ENCODE measurements at places on chromosomes 3 and 15. TPM values are rescaled to one million over a fixed set of nuclear protein-coding genes. Genes with fewer than 3 reads are reported as not detected.

Gene TMEM40
- not detected for total RNA-seq

Gene ANKRD63
- not detected for total RNA-seq

Gene TMC3
- total RNA-seq: not detected

Gene SERPINI1
- 1.6 TPM for total RNA-seq

Gene C2CD4B
- not detected for total RNA-seq

Gene GREM1
- 63.1 TPM for total RNA-seq

Gene PROS1
- total RNA-seq: 68.5 TPM

GRCh38 chr3:4750306-4750968, 228.8 kb upstream of the BHLHE40 start:
- DNase-seq: peak; percentile 24

DNA sequence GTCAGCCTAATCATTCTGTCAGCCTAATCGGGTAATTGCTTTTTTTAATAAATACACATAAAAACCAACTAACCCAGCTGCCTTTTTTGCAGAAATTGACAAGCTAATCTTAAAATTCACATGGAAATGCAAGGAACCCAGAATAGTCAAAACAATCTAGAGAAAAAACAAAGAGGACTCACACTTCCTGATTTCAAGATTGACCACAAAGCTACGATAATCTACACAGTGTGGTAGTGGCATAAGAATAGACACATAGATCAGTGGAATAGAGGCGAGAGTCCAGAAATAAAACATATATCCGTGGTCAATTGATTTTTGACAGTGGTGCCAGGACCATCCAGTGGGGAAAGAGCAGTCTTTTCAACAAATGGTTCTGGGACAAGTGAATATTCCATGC, 2.4 kb upstream of the C3orf20 start:
- no peak for DNase-seq

DNA sequence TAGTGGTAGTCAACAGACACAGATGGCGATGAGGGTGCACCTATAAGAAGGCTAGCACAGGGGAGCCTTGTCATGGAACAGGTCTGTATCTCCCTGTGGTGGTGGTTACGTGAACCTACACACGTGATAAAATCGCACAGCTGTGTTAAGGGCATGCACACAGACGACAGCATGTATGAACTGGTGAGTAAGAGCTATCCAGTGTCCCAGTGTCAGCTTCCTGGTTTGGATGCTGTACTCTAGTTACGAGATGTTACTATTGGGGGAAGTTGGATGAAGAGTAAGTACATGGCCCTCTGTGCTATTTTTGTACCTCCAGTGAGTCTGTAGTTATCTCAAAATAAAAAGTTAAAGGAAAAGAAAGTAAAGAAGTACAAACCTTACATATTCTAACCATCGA, 38.2 kb downstream of the MTMR10 start:
- DNase-seq: peak; percentile 34

- no peak for DNase-seq
These were observed 45.9 kb upstream of the LIMD1 start for GRCh38 chr3:45548681-45549075.

GRCh38 chr3:11650391-11650790, 6.7 kb upstream of the VGLL4 start:
- DNase-seq: no peak

GRCh38 chr3:171267104-171267503, 193.1 kb downstream of the TNIK start:
- DNase-seq: no peak

DNA sequence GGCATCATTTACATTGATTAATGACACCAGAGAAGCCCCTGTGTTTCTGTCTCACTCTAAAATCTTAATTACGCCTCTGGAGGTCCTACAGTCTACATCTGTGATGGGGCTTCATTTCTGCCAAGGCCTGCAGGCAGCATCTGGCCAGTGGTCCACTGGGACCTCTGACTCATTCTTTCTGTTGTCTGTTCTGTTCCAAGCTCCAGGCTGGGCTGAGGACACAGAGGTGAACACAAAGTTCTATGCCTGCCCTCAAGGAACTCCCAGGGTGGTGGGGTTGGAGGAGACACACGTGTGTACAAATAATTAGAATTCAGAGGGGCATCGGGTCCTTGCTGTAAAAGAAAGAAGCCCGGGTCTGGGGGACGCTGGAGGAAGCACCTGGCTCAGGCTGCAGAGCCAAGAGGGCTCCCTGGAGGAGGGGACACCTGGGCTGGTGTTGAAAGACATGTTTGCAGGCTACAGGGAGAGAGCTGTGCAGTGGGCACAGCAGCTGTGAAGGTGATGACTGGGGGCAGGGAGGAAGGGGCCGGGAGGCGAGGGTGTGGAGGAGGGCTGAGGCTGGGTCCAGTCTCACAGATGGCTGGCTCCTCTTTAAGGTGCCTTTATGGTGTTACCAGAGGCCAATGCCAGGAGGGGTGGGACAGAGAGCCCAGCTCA, 103.3 kb upstream of the PRR23E start:
- DNase-seq: peak; percentile 27

DNA sequence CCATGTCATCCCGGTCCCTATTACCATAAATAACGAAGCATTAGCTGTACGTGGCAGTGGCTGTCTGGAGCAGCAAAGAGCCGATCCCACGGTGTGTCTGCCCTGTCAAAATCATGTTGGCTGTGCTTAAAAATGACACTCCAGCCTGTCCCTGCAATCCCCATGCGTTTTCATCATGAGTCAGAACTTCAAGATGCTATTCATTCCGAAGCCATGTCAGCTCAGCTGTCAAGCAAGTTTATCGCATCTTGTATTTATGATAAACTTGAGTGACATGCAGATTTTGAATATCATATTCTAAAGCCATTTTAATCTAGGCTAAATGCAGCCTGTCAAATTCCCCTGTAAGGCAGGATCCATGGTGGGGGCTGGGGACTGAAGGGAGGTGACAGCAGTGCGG, 152.4 kb downstream of the TJP1 start:
- peak; percentile 65 for DNase-seq

Measured in myocyte (in vitro differentiated cells).